ENCODE measurements at places on chromosomes 4 and X. TPM values are rescaled to one million over a fixed set of nuclear protein-coding genes. Genes with fewer than 3 reads are reported as not detected.
A peak's percentile ranks its signal among the peaks of the same experiment; 100 is the strongest.

DNA sequence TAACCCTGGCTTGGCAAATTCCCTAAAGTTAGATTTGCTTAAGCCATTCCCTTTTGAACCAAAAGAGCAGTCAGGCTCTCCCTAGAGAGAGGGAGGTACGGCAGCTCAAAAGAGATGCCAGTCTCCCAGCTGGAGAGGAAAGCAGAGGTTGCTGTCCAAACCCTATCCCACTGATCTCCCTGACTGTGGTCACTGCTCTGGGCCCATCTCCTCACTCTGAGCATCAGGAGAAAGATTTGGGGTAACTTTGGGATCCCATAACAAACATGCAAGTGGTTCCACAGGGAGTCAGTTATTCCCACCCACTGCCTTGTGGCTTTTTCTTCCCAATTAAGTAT lies 17.1 kb downstream of the ACSL1 start:
- no peak for DNase-seq

DNA sequence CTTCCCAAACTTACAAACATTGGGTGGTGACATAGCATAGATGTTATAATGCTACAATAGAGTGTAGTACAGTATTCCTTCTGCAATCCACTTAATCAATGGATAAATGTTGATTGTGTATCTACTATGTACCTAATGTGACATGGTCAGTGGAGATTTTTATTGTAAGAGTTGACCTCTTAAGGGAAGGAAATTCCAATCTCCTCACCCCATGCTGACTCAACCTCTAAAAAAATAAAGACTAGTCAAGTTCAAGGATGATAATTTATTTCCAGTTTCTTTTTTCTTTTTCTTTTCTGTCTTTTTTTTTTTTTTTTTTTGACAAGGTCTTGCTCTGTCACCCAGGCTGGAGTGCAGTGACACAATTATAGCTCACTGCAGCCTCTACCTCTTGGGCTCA lies 206.5 kb upstream of the STS start:
- no peak for DNase-seq

- DNase-seq, result no peak
Observed at GRCh38 chrX:350534-351323, 32.1 kb upstream of the GTPBP6 start.

- no peak for DNase-seq
Observed at GRCh38 chr4:18608908-18609533, 587.5 kb upstream of the LCORL start.

LIMCH1 gene
- 14.8 TPM for total RNA-seq

DNA sequence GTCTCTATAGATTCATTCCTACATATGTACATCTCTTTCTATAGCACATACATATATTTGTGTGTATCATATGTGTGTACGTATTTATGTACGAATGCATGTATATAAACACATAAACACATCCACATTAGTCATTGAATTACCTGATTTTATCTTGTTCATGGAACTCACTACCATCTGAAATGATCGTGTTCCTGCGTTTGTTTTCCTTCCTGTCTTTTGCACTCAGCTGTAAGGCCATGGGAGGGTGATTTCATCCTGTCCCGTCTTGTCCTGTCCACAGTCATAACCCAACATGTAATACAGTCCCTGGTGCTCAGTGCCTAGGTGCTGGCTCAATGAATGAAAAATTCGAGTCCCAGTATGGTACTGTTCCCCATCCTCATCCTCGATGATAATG lies 191.8 kb upstream of the PSAPL1 start:
- no peak for DNase-seq

ENOPH1 gene
- 67.9 TPM for total RNA-seq

- peak; percentile 70 for DNase-seq
Observed at GRCh38 chrX:49155243-49155899, 7.2 kb upstream of the MAGIX start.

DNA sequence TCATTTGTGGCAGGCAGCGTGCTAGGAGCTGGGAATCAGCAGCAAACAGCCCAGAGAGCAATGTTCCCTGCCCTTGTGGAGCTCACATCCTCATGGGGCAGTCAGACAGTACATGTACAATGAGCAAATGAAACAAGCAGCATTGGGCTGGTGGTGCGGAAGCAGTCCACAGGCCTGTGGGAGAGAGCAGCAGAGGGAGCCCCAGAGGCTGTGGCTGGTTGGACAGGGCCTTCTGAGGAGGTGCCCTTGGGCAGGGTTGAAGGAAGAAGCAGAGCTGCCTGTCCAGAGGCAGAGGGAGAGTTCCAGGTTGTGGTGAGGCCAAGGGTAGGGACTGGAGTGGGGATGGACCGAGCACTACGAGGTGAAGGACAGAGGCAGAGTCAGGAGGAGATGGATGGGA lies 22.5 kb downstream of the MMGT1 start:
- peak; percentile 1 for DNase-seq

- DNase-seq, result no peak
Observed at GRCh38 chrX:39765327-39765726, 332.4 kb downstream of the BCOR start.

- no peak for DNase-seq
Observed at GRCh38 chr4:32748061-32748460, 2027.9 kb downstream of the PCDH7 start.

Measured in HT-29 (cell line).